ENCODE measurements at places on chromosomes 11 and 22.

DNA sequence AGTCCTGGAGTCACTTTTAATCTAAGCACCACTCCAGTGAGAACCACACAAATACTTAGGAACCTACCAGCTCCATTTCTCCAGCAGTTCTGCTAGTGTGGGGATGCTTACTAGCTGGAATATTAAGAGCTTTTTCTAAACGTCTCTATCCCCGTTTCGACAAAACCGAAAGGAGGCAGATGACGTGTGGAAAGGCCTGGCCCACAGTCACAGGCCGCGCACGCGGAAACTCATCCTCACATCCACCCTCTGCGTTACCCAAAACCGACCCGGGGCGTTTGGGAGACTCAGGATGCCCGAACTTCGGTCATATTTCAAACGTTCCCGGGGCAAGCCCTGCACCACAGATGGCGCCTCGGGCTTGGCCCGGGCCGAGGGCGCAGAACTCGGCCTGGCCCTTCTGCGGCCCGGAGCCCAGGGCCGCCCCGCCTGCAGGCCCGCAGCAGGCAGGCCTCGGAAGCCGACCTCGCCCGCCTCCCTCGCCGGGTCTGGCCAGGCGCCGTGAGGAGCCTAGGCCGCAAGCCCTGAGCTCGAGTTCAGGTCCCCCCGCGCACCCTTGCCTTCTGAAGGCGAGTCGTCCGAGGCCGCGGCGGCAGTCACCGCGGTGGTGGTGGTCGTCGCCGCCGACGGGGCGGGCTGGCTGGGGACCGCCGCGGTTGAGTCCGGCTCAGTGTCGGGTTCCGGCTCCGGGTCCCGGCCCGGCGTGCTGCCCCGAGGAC lies 473 bp downstream of the FNBP4 start:
- peak; percentile 68 for DNase-seq

DNA sequence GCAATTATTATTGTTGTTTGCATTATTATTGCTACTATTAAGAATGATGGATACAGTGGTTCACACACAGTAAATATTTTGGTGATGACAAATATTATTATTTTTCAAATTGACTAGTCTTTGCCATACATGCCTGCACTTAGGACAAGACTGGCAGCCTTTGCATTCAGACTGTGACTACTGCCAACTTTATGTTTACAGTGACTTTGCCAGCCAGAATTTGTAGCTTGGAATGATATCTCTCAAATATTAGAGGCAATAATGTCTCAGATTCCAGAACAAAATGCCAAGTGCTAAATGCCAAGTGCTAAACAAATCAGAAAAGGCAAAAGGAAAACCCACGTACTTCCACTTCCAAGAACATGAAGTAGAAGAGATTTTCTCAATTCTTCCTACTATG lies 823.1 kb downstream of the DLG2 start:
- peak; percentile 9 for DNase-seq

DNA sequence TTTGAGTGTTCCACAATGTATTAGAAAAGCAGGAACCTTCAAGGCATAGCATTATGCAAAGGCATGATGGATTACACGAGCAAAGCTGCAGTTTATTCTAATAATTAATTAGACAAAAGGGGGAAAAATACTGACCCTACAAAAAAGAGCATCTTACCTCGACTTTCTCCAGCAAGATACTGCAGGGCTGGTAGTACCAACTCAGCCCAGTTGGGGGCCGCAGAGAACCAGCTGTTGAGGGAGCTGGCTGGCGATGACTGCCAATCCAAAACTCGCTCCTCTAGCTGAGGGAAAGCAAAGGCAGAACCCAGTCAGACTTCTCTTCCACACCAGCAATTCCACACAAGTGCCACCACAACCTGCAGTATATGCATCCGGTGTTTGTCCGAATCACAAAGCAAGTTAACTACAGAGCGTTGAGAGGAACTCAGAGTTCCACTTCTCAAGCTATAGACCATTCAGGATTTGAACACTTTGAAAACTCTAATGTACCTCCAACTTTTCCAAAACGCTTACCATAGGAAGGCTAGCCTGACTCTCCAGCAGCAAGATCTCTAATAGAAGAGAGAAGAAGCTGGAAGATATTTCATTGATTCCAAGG lies 13.7 kb downstream of the NFRKB start:
- DNase-seq = peak; percentile 83

DNA sequence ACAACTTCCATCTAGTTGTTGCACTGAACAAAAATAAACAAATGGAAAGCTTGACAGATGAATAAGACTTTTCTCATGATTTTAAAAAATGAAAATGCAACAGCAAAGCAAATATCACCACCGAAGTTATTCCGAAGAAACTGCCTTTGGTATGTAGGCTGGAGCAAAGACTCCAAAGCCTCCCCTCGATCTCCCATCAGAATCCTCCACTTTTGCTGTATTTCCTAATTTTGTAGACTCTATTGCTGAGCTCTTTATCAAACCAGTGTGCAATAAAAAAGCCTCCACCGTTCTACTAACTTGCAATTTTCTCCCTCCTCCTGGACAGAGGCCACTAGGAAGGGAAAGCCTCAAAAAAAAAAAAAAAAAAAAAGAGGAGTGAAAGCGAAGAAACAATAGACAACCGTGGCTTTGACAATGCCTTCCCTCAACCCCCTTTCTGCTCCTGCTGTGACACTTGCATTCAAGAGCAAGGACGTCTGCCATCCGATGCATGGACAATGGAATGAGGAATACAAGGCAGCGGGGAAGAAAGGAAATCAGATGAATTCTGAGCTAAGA lies 190.9 kb upstream of the BLID start:
- DNase-seq = no peak

DNA sequence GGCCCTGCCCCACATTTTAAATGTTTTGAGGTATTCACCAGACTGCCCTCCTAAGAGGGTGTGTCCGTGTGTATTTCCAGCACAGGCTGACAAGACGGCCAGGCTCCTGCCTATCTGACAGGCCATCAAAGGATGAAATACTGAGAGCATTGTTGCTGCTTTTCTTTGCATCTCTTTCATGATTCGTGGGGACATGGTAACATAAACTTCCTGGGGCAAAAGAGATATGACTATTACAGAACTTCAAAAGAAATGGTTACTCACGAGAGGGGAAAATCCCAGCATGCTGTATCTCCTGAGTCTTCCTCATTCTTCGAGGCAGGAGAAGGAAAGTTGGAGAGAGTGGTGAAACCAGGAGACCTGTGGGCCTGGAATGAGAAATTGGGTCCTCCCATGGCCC lies 10.3 kb upstream of the BIK start:
- DNase-seq = no peak

- DNase-seq = peak; percentile 82
These were observed 15.8 kb downstream of the LINC01488 start for GRCh38 chr11:69497221-69497787.

DNA sequence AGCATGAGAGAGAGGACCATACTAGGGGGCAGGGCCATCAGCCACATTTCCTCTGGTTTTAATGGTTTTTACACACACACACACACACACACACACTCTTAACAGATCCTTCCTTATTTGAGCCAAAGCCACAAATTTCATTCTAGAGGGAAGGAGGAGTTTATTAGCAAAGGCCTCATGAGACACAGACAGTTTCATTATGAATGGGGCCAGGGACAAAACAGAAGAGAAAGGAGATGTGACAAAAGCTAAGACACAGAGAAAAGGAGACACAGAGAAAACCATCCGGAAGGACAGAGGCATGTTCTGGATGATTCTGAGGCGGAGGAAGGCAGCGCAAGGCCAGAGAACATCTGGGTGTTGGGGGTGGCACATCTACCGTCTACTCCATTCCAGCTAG lies 32.2 kb upstream of the ARFGAP3 start:
- DNase-seq = no peak

- peak; percentile 63 for DNase-seq
These were observed at the start of gene C11orf97 for GRCh38 chr11:94511932-94512781. Gene C11orf97, plus strand, starts transcription at chr11:94512461. Its CDS starts 68 bp downstream, at chr11:94512529.

DNA sequence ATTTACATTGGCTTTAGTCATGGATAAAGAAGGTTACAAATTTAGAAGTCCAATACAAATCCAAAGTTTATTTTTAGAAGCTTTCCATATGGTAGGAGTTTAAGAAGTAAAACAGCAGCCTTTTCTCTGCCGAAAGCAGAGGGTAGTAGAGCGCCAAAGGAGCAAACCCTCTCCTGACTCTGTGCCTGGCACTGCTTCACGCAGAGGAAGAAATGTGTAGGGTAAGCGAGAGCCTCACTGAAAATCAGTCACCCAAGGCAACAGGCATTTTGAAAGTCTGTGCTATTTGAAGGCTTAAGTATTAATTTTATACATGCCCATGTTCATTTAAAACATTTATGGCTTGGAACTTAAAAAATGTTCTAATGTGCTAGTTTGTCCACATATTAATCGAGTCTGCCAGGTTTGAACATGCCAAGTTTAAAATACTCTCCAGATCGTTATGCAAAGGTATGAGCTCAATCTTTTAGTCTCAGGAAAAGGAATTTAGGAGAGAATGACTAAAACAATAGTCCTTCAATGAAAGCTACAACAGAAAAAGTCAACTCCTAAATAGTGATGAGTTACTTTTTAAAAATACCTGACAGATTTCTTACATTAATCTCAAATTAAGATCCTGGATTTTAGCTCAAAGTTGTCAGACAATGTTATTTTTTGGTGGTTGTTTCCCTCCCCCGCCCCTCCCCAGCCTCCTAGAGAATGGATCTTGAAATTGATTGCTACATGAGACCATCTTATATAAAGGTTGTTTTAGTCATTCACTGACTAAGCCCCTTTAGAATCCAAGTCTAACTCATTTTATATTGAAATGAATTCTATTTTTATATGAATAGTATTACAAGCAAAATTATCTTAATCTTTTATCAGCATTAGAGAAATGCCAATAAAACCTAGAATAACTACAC lies 38.7 kb downstream of the MRTFA start:
- no peak for DNase-seq

DNA sequence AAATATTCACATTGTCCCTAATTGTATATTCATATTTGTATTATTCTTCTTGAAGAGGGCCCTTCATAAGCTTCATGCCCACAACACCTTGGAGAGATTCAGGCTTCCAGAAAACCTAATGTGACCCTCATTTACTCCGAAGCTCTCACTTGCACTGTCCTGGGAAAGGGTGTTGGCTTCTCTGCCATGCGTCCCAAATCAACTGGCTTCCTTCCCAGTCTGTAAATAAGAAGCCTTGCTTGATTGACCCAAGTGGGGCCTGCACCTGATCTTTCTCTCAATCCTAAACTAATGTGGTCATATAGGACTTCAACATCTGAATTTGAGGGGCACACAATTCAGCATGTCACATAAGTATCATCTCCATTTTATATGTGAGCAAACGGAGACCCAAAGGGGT lies 40.5 kb upstream of the ZBTB16 start:
- DNase-seq = no peak

DNA sequence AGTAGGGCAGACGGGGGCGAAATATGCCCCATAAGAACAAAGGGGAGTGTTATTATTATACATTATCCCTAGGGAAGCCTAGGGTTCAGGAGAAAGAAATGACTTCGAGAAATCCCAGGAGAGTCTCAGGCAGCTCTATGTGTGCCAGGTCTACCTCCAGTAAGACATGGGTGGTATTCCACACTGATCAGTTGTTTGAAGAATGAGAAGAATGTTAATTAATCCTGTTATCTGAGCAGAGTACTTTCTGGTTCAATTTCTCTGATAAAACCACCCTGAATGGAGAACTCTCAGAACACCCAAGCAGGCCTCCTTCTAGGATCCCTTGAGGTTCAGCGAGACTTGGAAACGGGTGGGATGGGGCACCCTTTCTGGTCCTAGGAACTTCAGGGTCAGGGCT lies 46.2 kb downstream of the PRR5L start:
- no peak for DNase-seq

- DNase-seq = peak; percentile 86
These were observed 10.4 kb downstream of the KIRREL3 start for GRCh38 chr11:126989942-126990715.

- DNase-seq = no peak
These were observed 78.0 kb upstream of the PPARA start for GRCh38 chr22:46072110-46072881.

DNA sequence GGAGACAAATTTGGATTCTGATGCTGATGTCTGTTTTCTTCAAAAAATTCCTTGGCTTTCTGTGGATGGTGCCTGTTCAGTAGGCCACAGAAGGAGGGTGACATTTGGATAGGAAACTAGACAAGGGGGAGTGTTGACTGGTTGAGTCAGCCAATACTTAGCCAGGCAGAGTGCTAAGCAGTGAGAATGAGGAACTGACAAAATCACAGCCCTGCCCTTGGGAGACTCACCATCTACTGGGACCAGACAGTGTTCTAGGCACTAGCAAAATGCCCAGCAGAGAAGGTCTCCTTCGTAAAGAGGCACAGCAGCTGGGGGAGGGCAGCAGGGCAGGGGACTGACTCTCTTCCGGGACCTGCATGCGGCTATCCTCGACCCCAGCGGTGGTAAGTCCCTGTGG lies 190.2 kb downstream of the DSCAML1 start:
- no peak for DNase-seq

DNA sequence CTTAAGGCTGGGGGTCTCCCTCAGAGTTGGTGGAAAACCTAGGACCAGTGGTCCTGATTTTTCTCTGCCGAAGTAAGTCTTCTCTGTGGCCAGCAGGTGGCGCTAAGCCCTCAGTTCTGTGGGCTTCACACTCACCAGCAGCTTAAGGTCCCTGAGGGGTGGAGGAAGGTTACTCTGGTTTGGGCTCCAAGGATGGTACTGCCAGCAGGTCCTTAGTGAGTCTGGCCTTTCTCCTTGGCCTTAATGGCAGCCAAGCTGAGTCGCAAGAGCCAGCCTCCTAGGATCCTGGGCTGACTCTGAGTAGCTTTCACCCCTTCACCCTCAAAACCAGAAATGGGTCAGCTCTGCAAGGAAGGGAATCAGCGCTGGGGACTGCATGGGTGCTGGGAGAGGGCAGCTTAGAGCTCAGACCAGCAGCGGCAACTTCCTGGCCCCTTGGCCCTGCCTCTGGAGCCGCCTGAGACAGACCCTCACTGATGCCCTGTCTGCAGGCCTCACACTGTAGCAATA lies 4.4 kb downstream of the KCNJ11 start:
- no peak for DNase-seq

DNA sequence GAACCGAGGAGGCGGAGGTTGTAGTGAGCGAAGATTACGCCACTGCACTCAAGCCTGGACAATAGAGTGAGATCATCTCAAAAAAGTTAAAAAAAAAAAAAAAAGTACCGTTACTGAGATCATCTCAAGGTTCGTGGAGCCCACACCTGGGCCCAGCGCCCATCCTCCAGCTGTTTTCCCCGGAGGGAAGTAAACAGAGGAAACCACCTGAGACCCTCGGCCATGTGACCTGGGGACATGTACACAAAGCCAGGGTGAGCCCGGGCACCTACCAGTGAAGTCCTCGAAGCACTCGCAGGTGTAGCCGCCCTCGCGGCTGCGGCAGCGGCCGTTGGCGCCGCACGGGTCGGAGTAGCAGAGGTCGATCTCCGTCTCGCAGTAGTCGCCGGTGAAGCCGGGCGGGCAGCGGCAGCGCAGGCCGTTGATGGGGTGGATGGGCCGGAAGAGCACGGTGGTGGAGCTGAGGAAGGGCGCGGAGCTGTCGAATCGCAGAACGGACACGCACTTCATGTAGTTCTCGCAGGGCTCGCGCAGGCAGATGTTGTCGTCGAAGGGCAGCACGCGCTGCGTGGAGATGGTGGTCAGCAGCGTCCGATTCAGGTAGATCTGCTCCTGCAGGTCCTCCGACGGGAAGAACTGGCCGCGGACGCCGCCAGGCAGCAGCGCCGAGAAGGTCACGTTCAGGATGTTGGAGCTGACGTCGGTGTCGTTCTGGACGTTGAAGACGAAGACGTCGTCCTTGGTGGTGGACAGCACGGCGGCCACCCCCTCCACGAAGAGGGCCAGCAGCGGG lies 73.8 kb downstream of the CELSR1 start:
- DNase-seq = no peak
